NCI-H1930 (cell line): ENCODE measurements at places on chromosomes 2 and 18.

DNA sequence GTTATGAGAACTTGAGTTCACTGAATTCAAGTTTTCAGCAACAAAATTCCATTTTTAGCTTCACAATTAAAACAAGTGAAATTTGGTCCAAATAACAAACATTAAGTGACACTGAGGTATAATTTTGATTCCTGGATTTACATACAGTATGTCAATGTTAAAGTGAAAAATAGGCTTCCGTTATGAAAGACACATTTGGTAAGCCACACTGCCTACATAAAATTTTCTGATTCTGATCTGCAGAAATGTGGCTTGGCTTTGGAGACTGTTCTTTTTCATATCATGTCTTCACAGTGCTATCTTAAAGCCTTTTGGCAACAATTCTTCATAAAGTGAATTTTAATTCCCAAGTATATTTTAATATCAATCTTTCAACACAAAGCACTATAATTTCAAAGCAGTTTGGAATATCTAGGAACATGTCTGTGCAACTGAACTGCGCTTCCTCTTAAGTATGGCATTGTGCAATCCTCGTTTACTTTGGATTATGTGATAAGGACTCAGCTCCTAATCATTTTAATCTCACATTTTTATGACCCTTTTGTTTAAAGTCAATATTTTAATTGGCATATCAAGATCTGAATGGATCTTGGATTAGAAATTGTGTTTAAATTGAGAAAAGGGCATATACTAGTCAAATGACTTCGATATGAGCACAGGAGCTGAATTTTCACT is 60.0 kb downstream of the RBMS1 start:
- no peak for DNase-seq

GRCh38 chr2:228689053-228689452 is 507.6 kb upstream of the SPHKAP start:
- DNase-seq = peak; percentile 37

GRCh38 chr2:232646726-232647125 is 13.3 kb downstream of the EFHD1 start:
- DNase-seq = no peak

GRCh38 chr2:234861841-234862735 is 89.7 kb upstream of the SH3BP4 start:
- DNase-seq = no peak

GRCh38 chr2:169999054-169999453 is 171.8 kb downstream of the UBR3 start:
- no peak for DNase-seq

DNA sequence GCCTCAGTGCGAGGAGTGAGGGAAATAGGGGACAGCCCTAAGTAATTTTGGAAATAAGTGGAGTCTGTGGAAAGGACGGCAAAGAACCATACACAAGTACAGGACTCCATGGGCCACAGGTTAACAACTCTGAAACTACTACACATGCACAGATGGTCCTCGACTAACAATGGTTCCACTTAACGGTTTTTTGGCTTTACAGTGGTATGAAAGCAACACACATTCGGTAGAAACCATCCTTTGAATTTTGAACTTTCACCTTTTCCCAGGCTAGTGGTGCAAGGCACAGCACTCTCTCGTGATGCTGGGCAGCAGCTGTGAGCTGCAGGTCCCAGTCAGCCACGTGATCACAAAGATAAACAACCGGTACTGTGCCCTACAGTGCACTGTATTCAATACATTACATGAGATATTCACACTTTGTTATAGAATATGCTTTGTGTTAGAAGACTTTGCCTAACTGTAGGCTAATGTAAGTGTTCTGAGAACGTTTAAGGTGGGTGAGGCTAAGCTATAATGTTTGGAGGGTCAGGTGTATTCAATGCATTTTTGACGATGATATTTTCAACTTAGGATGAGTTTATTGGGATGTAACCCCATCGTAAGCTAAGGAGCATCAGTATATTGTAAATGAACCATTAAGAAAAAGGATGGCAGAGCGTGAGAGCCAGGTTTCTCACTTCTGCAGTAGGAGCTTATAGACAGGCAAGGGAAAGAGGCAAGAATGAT is 44.6 kb downstream of the TBC1D8 start:
- no peak for DNase-seq

GRCh38 chr18:45871431-45872084 is 46.1 kb downstream of the SIGLEC15 start:
- DNase-seq = no peak

DNA sequence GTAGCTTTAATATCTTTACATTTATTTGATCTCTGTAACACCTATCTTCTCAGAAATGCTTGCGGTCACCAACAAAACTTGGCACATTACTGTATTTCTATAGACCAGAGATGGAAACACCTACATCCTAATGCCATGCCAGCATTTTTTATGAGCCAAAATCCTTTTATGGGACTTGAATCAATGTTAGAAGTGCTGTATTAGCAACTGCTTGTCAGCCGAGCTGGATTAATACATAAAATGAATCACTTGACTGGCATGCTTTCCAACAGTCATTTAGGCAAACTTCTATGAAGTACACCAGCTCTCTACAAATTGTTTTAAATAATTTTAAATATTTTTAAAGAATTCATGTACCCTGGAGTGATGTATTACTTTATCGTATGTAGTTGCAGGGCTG is 272.9 kb upstream of the NRP2 start:
- no peak for DNase-seq

GRCh38 chr2:46871976-46872381 is 43.6 kb downstream of the MCFD2 start:
- no peak for DNase-seq

GRCh38 chr2:42927334-42928160 is 135.2 kb upstream of the HAAO start:
- DNase-seq = no peak

DNA sequence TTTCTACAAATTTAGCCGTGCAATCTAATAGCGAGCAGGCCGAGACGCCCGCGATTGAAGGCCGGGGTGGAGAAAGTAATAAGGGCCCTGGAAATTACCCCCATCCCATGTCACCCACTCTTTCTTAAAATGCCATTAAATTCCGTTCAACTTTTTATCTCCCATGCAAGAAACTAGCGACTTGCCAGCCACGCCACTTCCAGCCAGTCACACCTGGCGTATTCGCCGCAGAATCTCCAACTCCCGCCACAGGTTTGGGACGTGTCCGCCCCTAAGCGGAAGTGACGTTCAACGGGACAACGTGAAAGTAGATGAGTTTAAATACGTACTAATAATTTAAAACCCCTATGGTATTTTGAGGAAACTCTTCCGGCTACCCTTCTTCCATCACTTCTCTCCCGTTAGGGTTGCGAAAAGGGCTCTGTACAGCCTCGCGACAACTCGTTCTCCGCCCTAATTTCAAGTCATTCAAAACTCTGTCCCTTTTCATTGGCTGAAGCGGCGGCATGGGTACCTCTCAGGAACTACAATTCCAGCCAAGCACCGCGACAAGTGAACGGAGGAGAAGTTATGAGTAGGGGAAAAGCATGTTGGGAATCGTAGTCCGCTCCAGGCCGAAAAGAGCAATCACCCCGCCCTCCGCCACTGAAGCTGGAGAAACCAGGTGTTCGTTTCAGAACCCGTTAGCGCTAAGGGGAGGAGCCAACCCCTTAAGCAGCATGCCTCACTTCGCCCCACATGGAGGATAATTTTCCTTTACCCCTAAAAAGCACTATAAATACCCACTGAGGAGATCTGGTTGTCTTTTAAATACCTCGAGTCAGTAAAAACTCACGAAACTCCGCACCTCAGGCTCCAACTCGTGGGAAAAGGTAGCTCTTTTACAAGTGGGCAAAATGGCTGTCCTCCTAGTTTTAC is at the start of gene ZRANB3:
Gene ZRANB3, minus strand, starts transcription at position 906 of the 918 bp plus-strand sequence.
- peak; percentile 96 for DNase-seq

- DNase-seq = no peak
These were observed 21.5 kb downstream of the EPG5 start for GRCh38 chr18:45945669-45946068.

DNA sequence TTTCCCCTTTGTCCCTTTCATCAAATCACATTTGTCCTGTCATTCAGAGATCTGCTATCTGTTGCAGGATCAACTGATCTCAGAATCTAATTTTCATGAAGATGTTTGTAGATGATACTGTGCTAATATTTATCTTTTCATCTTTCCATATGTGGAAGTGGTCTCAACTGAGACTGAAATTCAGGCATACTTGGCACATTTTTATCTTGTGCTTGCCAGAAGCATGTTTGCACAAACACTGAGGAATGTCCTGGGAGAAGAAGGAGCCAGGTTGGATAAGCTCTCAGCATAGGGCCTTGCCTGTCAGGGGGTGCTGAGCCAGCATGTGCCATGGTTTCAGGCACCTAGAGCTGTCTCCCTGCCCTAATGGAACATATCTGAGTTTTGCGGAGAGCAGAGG is 24.5 kb upstream of the MMADHC start:
- DNase-seq = no peak

- DNase-seq = no peak
These were observed 190.4 kb downstream of the PRKCE start for GRCh38 chr2:45841752-45842407.

GRCh38 chr2:43314299-43314927 is 88.0 kb upstream of the ZFP36L2 start:
- no peak for DNase-seq

- DNase-seq = peak; percentile 40
These were observed 431 bp upstream of the CNRIP1 start for GRCh38 chr2:68320118-68320641.

GRCh38 chr2:208147759-208148158 is 1.8 kb upstream of the CRYGB start:
- DNase-seq = no peak

DNA sequence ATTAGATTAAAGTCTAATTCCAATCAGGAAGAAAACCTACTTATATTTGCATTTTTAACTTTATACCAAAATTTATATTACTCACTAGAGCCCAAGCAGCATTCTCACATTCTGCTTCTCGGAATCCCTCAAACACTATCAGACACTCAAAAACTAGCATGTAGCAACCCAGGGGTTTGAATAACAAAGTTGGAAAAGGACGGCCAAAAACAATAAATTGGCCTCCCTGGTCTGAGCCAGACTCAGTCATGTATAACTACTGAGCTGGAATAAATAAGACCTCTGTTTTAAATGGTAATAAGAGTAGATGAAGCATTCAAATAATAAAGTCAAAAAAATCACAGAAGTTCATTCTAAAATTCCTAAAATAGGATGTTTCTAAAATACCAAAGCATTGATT is 290.9 kb downstream of the IRS1 start:
- DNase-seq = no peak

GRCh38 chr2:117958186-117958585 is 55.7 kb downstream of the CCDC93 start:
- no peak for DNase-seq

GRCh38 chr2:39491653-39492052 is 54.6 kb upstream of the MAP4K3 start:
- no peak for DNase-seq

DNA sequence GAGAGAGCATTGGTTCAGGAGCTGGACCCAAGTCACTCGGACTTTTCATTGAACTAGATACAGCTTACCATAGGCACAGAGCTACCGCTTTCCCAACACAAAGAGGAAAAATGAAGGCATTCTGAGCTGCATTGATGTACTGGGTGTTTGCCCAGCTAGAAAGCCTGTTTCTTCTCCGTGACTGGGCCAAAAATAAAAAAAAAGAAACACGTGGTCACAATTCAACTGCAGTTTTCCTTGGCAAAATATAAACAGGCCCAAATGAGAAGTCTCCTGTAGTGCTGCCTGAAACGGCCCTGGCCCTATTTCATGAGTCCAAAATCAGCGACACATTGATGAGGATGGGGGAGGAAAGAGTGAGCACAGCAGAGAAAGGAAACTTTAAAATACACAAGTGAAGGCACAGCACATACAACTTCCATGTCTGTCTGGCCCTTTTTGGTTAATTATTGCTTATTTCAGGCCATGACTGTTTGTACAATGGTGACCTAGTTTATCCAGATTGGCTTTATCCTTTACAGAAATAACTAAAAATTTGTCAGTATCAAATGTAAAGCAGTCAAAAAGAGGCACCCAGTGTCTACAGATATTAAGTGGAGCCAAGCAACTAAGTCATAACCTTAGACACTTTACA is 179.7 kb downstream of the ICOS start:
- DNase-seq = no peak

DNA sequence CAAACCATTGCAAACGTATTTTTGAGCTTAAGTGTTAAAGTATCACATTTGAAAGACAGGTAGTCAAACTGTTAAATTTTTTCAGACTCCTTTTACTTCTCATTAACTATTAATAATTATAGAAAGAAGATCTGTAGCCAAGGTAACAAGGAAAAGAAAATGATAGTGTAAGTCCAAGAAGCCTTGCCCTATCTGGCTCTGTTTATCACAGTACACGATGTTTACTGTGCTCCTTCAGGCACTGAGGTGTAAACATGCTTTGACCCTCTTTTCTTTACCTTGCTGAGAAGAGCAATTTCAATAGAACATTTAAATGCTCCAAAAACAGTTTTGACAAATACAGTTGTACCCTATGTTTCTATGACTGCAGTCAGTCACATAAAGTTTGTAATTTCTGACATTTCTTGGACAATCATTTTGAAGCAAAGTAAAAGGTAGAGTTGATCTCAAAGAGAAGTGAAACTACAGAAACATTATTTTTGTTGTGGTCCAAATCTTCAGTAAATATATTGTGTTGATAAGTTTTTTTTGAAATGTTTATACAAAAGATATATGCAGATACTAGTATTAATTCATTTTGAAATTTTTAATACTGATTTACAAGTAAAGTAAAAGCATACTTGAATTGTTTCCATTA is 152.6 kb upstream of the KYNU start:
- no peak for DNase-seq

- DNase-seq = no peak
These were observed 70.2 kb upstream of the ID2 start for GRCh38 chr2:8611700-8612099.

GRCh38 chr18:70110678-70111077 is 94.8 kb downstream of the RTTN start:
- DNase-seq = no peak

DNA sequence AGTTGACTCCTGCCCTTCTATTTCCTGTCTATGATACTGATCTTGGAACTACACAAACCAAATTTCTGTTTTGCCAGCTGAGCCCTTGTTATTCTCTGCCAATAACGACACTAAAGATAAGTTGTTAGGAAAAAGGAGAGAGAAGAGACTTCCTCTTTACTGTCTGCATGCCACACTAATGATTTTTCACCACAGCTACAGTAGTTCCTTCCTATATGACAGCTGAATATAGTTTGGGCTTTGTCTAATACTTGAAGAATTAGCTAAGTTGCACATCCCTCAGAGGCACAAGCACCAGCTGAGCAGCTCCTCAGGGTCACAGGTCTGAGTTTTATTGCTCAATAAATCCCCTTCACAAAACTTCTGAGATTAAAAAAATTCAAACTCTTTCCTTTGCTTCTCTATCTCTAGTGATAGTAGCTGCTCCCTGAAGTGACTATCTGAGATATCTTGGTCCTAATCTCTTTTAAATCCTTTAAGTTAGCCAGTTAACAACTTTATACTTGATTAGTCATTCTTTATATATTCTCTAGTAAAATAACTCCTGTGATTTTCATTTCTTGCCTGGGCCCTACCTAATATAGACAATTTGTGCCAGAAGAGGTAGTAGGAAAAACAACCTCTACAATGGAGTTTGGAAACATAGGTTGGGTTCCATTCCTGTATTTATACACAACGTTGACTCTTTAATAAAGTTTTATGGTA is 253.0 kb upstream of the CNTNAP5 start:
- no peak for DNase-seq
